IPS DF 6.9 (cell line): ENCODE measurements at places on chromosomes 3 and 15.

DNA sequence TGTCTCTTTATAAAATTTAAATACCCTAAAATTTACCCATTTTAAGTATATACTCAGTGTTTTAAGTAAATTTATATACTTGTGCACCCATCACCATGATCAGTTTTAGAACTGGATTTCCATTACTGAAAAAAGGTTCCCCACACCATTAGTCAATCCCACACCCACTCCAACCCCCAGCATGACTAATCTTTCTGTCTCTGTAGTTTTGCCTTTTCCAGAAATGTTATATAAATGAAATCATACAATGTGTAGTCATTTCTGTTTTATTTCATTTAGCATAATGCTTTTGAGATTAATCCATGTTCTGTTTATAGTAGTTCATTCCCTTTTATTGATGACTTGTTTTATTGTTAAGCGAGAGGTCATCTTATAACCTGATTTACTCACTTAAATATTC is 66.1 kb upstream of the LIMD1 start:
- no peak for DNase-seq

DNA sequence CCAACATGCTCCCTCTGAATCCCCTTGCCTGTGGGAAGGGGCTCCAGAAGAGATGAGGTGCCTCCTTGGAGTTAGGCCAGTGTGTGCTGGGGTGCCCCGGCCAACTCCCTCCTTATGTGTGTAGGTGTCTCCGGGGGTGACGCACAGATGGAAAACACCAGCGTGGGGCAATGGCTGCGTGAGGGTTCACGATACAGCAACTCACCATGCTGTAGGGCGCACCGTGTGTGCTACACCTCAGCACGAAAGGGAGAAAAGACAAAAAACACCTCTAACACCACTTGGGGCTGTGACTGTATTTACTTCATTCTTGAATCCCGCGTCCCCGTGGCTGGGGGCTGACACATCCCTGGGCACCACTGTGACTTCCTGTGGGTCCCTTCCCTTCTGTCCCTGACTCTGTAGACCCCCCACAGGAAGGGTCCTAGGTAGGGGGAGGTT is 1.6 kb upstream of the CALML4 start:
- DNase-seq, result no peak

- peak; percentile 75 for DNase-seq
These were observed 3.9 kb upstream of the FSIP1 start for GRCh38 chr15:39786447-39787056.

DNA sequence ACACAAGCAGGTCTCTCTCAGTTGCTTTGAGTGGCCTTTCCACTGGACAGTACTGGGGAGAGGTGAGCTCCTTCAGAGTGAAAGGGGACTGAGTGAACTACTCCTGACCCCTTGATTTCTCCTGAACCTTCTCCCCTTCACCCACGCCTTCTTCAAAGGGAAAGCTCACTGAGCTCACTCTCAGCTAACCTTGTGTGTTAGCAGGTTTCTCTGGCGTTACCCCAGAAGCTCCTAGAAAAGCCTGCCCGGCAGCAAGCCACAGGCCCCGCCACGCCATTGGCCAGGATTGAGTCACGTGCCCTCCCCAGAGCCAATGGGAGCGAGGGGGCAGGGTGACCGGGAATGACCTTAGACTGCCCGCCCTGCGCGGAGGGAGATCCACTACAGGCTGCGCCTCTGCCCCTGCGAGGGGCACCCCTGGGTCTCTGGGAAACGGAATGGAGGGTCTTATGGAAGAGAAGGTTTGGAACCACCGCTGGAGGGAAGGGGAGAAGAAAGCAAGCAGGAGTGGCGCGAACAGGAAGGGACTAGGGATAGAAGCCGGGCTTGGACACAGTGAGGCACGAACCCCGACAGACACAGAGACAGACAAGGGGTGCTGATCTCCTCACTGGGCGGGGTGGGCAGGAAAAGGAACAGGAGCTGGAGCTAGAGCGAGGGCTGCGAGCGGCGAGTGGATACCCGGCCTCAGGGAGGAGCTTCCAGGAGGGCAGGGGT is 17.4 kb upstream of the CLK3 start:
- peak; percentile 73 for DNase-seq

GRCh38 chr3:134073583-134073945 is 43.8 kb upstream of the SLCO2A1 start:
- no peak for DNase-seq

GRCh38 chr3:141360888-141361598 is 7.3 kb upstream of the ZBTB38 start:
- no peak for DNase-seq

DNA sequence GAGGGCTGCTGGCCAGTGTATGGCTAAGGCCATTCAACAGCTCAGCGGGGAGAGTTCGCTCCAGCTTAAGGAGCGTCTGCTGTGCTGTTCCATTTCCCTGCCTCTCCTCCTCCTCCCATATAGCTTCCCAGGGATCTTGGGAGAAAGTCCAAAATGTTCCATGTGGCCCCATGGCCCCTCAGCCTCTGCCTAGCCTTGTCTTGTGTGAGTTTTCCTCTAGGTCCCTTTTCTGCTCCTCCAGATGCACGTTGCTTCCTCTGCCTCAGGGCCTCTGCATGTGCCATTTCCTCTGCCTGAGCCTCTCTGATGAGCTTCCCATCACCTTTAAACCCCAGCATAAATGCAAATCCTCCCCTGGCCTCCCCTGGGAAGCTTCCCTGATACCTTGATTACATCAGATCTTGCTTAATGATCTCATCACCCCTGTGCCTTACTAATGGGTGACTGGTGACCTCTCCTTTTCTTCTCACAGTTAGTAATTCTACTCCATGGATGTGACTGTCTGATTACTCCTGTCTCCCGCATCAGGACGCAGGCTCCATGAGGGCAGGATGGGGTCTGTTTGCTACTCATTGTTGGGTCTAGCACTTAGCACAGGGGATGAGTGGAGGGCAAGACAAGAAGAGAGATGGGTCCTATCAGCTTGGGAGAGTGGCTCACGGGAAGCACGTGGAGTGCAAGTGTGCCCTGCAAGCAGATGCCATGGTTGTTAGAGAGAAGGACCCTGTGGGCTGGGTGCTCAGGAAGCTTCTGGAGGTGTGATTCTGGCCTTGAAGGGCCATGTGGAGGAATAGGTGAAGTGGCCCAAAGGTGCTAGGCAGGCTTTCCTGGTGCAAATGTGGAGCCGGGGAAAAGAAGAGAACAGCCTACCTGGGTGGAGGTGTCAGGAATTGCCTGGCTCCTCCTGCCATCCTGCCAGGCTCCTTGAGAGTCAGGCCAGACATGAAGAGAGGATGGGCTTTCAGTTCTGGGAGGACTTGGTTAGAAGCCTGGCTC is 23.8 kb downstream of the ITGA11 start:
- no peak for DNase-seq

DNA sequence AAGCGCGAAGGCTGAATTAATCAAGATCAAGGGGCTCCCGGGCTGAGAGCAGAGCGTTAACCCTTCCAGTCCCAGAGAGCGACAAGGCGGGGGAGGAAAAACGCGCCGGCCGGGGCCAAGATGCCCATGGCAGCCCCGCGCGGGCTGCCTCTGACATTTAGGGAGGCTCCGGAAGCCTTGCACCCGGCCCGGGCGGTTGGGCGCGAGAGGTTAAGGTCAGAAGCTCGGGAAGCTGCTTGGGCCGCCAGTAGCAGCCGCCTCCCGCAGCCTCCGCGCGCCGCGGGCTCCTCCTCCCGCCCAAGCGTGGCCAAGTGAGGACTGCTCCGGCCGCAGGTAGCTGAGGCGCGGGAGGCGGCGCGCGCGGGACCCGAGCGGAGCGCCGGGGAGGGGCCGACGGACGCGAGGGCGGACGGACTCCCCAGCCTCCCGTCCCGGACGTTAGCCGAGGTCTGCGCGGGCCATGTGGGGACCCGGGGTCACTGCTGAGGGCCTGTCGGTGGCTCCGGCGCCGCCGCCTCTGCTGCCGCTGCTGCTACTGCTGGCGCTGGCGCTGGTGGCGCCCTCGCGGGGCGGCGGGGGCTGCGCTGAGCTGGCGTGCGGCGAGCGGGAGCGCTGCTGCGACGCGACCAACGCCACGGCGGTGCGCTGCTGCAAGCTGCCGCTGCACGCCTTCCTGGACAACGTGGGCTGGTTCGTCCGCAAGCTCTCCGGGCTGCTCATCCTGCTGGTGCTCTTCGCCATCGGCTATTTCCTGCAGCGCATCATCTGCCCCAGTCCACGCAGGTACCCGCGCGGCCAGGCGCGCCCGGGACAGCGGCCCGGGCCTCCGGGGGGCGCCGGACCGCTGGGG is at the start of gene C3orf80:
TSS of gene C3orf80 (plus strand) at position 247 of the 850 bp plus-strand sequence. CDS start at position 461, 214 bp downstream.
- no peak for DNase-seq

DNA sequence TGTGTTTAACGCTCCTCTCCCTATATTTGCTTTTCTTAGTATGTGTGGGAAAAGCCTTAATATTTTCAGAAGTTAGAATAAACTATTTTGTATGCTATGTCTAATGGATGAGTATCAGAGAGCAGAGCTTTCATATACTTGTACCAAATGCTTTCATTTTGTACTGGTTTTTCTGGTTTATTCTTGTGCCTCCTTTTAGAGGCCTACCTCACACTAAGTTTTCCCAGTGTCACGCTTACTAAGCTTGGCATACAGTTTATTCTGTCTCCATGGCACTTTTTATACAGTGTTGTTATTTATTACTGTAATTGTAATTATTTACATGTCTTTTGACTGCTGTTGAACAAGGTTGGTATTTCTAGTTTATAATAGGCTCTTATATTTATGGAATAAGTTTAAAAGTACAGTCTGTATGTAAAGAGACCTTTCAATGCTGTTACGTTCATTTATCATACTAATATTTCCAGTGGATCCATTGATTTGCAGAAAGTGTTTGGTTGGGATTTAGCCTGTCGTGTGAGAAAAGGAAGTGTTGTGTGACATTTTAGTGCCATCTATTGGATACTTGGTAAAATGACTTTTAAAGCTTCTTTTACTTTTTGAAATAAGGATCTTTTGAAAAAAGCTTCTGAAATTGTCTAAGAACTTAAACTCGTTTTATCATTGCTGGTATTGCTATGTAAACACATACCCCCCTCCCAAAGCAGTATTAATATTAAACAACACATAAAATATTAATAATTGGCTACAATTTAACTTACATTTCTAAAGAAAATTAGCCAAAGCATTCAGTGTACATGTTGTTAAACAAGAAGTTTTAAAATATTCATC is 5.2 kb upstream of the EBLN2 start:
- DNase-seq, result no peak

- DNase-seq, result no peak
These were observed 8.9 kb downstream of the TNFAIP8L3 start for GRCh38 chr15:51085764-51086163.

DNA sequence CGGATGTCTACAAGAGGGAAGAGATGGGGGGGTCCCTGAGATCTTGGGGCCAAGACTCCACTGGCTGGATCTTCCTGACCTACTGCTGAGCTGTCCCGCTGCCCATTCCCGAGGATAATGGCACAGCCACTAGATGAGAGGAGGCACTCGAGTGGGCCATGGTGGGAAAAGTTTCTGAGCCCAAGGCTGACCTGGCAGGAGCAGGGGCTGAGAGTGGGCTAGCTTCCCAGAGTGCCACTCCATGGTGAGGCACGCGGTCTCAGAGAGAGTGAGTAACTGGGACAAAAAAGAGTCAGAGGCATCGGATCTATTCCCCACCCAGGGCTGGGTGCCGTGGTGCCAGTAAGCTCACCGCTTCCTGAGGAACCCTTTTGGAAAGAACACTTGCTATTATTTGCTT is 10.9 kb downstream of the SLC51B start:
- no peak for DNase-seq
